ENCODE measurements at places on chromosomes 2 and 18. TPM values are rescaled to one million over a fixed set of nuclear protein-coding genes. Genes with fewer than 3 reads are reported as not detected.

Gene CPSF3
- total RNA-seq: 51.3 TPM

Gene TBR1
- total RNA-seq: 0.05 TPM

Gene DSC1
- 0.33 TPM for total RNA-seq

Gene MSTN
- 0.19 TPM for total RNA-seq

Gene ST8SIA5
- total RNA-seq: 0.05 TPM

Gene CCDC148
- total RNA-seq: 1.1 TPM

Gene RAPH1
- total RNA-seq: 2.4 TPM

Gene ICOS
- 67.8 TPM for total RNA-seq

Gene LYG1
- total RNA-seq: 1.8 TPM

Gene RESP18
- not detected for total RNA-seq

Gene IL1R1
- total RNA-seq: 5.2 TPM

Gene ABCG5
- total RNA-seq: not detected

Gene KATNAL2
- 2.2 TPM for total RNA-seq

Gene PARD6G
- total RNA-seq: 4.7 TPM

Gene NAPG
- 26.7 TPM for total RNA-seq

Gene SIX3
- not detected for total RNA-seq

Gene FEV
- not detected for total RNA-seq

Gene CLIP4
- total RNA-seq: 12.5 TPM

Gene ASB18
- total RNA-seq: not detected

Gene STAT1
- 201 TPM for total RNA-seq

Gene RBMS1
- total RNA-seq: 39.8 TPM

Gene SERPINB11
- total RNA-seq: not detected

Gene FIGN
- 0.09 TPM for total RNA-seq
